ENCODE measurements at places on chromosomes 16 and 17. TPM values are rescaled to one million over a fixed set of nuclear protein-coding genes. Genes with fewer than 3 reads are reported as not detected.

- no peak for DNase-seq
Observed at GRCh38 chr16:49589544-49590031, 216.0 kb downstream of the C16orf78 start.

Gene FAM117A
- 12.4 TPM for total RNA-seq

DNA sequence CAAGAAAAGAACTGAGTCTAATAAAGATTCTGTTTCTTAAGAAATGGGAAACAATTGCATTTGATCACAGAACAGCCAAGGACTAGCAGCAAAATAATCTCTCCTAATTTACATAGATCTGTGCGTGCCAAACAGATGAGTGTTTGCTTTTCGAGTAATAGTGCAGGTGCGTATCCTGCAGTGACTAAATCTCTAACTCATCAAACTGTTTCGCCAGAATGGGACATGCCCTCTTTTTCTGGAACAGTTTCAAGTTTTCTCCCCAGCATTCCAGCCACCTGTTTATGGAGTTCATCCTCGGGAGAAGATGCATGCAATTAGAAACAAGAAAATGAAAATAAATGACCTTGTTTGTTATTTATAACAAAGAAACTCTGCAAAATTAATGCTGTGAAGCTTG lies 5.7 kb upstream of the TOX3 start:
- no peak for DNase-seq

DNA sequence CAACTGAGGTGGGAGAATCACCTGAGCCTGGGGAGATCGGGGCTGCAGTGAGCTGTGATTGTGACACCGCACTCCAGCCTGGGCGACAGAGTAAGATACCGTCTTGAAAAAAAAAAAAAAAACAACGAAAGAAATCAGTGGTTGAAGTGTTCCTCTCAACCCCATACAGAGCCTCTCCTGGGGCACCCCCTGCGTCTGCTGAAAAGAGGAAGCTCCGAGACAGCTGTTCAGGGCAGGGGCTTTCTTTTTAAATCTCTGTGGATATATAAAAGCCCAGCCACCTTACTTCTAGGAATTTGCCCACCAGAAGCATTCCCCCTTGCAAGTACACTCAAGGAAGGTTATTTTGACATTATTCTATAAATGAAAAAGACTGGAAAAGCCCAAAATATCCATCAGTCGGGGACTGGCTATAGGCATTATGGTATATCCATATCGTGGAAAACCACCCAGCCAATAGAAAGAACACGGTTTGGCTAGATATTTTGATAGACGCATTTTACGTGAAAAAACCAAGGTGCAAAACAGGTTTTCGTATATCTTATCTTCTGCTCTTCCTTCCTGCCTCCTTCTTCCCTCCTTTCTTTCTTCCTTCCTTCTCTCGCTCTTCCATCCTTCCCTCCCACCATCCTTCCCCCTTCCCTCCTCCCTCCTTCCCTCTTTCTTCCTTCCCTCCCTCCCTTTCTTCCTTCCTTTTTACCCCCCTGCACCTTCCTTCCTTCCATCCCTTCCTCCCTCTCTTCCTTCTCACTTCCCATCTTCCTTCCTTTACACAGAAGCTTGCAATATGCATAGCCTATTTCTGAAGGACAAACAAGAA lies 9.2 kb upstream of the CCL22 start:
- no peak for DNase-seq

DNA sequence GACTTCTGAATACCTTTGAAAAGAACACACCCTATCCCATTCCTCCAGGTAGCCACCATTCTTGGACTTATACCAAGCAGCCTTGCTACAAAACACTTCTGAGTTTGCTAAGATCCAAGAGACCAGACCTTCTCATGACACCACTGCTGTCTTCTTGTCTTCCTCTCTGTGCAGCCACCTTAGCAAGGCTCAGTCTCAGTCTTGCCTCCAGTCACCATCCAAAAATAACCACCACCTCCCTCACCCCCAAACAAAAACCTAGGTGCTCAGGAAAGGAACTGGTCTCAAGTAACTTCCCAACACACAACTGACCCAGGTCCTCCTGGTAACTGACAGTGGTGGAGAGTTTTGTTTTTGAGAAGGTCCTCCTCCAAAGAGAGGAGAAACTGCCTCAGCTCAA lies 90.9 kb upstream of the CORO6 start:
- no peak for DNase-seq

GRCh38 chr16:68834550-68834949 lies 8.8 kb upstream of the TANGO6 start:
- no peak for DNase-seq

All from ureter (tissue), 1 donor.